ENCODE measurements at places on chromosomes 3 and 15.

DNA sequence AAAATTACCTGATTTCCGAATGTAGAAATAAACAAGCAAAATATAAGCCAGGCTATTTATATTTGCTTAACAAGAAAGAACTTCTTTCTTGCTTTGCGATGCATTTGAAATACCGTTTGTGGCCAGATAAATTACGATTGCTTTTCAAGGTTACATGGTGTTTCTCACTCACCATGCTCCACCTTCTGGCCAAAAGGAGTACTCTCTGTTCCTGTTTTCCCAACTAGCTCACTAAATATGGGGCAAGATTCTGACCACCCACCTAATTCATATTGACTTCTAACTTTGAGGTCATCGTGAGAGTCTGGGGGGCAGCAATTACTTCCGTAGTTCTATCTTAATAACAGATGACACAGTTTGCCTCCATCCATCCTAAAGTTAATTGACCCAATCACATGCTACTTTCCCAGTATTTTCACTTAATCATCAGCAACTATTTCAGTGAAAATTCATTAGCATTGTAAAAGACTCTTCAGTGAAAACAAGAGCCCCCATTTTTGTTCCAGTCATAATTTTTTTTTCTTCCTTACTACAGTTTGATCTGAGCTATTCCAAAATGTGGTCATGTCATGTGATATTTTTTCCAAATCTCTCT, 25.9 kb downstream of the ACP3 start:
- DNase-seq = no peak

DNA sequence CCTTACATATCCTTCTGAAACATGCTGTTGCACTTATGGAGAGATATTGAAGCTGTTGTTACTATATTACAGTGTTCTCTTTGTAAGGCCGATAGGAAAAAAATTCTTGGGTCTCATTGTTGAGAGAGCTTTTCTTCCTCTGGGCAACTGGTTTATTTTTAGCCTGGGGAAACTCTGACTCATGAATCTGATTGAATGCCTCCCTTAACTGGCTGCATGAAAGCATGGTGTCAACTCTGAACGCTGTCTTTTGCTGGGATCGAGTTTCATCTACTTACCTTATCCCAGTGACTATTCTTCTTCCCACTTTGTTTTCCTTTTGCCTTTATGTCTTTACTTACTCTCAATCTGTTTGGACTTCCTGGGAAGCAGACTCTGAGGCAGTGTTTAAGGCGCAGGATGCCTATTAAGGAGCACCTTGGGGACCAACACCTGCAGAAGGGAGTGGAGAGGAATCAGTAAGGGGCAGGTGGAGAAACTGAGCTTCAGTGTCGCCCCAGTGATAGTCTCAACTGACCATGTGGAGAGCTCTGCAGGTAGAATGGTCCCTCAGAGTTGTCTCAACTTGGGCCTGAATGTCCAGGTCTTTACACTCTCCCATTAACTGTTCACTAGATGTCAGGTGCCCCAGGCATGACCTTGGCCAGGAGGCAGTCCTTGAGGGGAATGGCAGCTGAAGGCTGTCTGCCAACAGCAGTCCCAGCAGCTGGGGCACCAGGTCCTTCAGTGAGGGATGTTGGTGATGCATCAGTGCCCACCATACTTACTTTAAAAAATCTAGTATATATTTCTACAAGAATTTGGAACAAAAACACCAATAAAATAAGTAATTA, 88.9 kb upstream of the CCNL1 start:
- DNase-seq = no peak

DNA sequence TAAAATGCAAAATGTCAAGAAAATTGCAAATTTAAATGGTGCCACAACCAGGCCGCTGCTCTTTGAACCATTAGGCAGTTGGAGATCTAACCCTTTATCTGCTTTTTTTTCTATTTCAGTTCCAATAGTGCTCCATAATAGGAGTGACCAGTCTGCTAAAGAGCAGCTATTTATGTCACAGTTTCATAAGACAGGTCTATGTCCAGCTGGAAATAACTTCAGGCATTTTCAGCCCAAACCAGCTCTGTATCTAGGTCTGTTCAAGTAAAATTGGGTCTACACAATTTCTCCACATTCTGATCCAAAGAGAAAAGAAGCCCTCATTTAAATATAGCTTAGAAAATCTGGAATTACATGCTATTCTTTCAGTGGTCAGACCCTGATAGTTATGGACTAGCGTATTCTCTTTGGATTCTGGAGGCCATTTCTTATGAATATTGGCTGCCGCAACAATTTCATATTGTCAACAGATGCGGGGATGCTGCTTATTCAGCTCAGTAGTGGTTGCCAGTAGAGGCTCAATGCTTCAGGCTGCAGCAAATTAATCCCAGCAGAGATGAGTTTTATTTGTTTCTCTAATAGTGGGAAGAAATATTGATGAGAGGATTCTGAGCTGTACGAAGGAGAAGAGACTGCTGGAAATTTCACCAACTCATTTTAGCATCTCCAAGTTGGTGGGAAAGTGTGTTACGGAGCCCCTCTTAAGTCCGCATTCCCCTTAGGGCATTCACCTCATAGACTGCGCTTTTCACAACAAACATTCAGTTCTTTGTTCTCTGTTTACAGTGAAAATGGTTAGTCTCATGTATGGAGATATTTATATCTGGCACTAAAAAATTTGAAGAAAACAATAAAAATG, 887.0 kb downstream of the ROBO1 start:
- DNase-seq = no peak

- no peak for DNase-seq
Measured at GRCh38 chr3:42169579-42170120, 78.5 kb downstream of the TRAK1 start.

- DNase-seq = no peak
Measured at GRCh38 chr3:185340751-185341150, 22.2 kb upstream of the MAP3K13 start.

GRCh38 chr3:16543242-16543864, 29.9 kb upstream of the RFTN1 start:
- DNase-seq = no peak

- no peak for DNase-seq
Measured at GRCh38 chr3:69738315-69738714, 949 bp upstream of the MITF start.

- no peak for DNase-seq
Measured at GRCh38 chr15:53713218-53713617, 46.2 kb downstream of the WDR72 start.

- DNase-seq = no peak
Measured at GRCh38 chr15:67070150-67070549, 4.7 kb downstream of the SMAD3 start.

GRCh38 chr3:181052256-181052655, 62.7 kb upstream of the DNAJC19 start:
- DNase-seq = no peak

GRCh38 chr15:70559265-70560239, 203.8 kb downstream of the UACA start:
- DNase-seq = peak; percentile 45

GRCh38 chr3:72411126-72411525, 437.1 kb downstream of the SHQ1 start:
- DNase-seq = no peak

Data from CD8-positive, alpha-beta memory T cell (primary cell).